Central memory CD4-positive, alpha-beta T cell (primary cell): ENCODE measurements at places on chromosomes 6 and 20.

GRCh38 chr6:97059473-97059872 is 134.9 kb downstream of the KLHL32 start:
- peak; percentile 11 for DNase-seq

- peak; percentile 63 for DNase-seq
Observed at GRCh38 chr20:52191916-52192718, 538 bp upstream of the ZFP64 start.

DNA sequence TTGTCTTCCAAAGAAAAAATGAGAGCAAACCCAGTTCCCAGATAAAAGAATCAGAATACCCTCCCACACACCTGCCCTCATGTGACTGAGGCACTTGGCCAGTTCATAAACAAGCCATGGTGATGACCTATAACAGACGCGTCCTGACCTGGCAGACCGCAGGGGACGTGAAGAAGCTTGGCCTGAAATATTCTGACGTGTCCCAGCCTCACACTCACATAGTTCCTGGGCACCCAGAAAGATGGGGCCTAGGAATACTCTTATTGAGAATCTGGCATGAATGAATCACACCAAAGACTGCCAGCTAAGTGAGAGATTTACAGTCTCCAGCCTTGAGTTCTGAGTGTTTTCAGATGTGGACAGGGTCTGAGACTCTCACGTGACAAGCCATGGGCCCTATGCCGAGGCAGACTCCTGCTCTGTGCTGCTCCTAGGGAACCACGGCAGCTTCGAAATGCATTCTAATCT is 17.2 kb upstream of the MAP3K4 start:
- DNase-seq, result no peak

- peak; percentile 47 for DNase-seq
Observed at GRCh38 chr20:3710703-3711483, 1.5 kb downstream of the SIGLEC1 start.

- DNase-seq, result no peak
Observed at GRCh38 chr6:92779746-92780145, 639.6 kb downstream of the EPHA7 start.

DNA sequence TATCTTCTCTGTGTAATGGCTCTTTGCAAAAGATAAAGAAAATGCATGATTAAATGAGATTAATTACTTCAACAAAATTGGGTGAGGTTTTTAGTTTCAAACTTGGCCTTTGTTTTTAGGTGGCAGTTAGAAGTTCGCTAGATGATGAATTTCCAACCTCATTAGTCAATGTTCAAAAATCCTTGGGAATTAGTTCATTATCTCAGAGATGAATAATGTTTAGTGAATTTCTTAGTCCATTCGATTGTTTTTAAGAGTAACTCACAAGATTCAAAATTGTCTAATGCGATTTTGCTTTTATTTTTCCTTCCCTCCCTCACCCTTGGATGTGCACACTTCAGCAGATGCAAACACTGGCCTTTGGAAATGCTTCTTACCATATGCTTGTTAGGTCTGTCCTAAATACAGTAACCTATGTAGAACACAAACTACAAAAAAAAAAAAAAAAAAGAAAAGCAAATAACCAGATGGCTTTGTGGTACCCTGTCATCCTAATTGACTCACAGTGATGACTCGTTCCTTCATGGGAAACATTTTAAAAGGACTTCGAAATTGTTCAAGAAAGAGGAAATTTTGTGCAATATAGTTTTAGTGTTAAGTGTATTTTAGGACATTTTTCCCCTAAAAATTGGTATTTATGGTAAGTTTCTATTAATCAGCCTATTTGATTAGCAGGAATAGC is 66.7 kb downstream of the FAM229B start:
- no peak for DNase-seq

DNA sequence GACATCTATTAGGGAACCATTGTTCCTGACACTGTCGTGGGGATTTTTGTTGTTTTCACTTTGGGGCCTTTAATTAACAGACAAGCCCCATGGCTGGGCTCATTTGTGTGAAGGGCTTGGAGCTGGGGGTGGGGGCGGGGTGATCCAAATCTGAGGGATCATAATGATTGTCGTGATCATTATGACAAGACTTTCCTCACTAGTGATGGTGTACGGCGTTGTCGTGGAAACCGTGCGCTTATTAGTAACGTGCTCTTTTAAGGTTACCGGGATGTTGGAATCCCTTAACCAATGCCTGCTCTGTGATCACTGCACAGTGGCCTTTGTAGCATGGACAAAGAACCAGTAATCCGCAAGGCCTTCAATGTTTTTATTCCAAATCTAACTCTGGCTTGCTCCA is 18.6 kb downstream of the PDYN start:
- no peak for DNase-seq

DNA sequence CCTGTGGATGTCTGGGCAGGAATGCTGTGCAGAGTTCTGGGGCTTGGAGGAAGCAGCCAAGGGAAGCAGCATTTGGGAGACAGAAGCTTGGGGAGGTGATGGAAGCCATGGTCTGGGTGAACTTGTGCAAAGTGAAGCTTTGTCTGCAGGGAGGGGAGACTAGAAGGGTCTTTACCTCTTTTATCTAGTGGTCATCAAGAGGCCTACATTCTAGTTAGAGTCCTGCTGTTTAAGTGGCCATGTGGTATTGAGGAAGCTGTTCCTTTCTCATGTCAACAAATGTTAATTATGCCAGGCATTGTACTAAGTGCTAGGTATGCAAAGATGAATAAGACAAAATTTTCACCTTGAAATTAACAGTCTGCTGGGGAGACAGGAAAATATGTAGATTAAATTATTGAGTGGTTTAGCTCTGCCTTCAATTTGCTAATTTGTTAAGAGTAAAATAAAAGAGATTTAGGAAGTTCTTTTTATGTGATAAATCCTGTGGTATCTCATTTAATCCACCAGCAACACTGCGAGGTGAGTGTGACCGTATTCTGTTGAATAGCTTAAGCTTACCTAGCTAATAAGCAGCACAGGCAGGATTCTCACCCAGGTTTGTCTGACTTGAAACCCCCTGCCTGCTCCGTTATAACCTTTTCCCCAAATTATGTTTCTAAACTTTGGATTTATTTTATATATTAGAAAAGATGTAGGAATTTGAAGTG is 43.1 kb downstream of the ARID1B start:
- no peak for DNase-seq

- no peak for DNase-seq
Observed at GRCh38 chr6:163063561-163063960, 335.8 kb downstream of the PACRG start.

DNA sequence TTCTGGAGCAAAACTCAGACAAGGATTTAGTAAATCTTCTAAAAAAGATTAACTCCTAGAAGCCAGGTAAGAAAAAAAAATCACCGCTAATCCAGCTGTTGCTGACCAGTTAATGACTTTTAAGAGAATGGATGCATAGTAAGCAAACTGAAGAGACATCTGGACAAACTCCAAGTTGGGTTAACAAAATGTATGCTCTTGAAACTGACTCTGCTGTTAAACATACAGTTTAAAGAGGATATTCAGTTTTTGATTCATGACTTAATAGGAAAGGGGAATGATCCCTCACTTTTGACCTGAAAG is 70.4 kb downstream of the PLAGL1 start:
- DNase-seq, result no peak

DNA sequence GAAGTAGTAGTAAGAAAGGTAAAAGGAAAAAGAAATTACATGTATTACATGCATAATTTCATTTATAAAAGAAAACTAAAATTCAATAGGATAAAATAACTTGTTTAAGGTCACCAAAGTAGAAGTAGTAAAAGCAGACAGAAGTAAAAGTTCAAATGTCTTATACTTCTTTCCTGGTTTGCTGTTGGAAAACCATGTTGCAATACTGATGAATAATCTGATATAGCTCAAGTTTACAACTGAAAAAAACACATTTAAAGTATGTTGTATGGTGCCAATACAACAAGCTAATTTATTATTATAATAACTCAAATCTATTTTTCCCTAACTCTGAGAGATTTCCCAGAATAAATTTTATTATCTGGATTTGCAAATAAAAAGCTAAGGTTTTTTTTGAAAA is 78.3 kb downstream of the PHIP start:
- no peak for DNase-seq

DNA sequence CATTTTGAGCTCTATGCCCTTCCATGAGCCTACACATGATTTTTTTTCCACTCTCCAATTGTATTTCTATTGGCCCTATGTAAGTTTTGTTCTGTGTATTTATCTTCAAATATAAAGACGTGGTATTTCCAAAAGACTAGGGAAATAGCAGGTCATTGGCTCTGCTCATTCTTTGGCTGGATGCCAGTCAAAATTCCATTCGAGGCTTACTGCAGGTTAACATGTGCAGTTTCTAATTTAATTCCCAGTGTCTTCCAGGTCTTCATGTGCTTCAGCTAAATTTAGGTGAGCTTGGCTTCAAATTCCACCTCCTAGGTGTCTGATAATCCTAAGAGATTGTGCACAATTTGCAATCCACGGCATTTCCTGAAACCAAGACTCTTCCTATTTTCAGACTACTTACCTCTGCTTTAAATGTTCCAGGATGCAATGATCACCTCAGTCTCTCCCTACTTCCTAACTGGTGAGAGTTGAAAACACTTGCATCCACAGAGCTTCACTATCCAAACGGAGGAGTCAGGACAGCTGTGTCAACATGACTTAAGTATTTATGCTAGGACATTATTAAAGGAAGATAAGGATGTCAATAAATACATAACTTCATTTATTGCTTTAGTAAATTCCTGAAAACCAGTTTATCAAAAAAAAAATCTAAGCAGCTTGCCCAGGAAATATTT is 236.1 kb downstream of the COL12A1 start:
- no peak for DNase-seq

DNA sequence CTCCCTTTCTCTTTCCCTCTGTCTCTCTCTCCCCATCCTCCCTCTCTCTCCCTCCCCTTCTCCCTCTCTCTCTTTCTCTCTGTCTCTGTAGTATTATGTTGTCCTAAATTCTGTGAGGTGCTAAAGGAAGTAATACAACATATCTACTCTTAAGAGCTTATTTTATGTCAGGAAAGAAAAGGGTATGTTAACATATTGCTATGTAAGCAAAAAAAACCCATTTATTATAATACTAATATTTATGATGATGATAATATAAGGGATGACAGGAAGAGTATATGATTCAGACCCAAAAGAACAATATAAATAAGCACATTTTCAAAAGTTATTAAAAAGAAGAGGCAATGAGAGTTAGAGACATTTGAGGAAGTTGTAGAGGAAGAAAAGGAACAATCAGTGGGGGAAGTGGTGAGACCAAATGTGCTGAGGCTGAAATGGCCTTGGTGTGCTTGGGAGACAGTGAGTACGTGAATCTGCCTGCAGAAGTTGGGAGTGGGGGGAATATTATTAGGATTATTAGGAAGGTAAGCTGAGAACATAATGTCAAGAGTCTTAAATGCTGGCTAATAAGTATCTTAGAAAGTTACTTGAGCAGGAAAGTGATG is 303.6 kb upstream of the FERMT1 start:
- no peak for DNase-seq

GRCh38 chr6:167712731-167713475 is 113.8 kb upstream of the AFDN start:
- DNase-seq, result no peak

DNA sequence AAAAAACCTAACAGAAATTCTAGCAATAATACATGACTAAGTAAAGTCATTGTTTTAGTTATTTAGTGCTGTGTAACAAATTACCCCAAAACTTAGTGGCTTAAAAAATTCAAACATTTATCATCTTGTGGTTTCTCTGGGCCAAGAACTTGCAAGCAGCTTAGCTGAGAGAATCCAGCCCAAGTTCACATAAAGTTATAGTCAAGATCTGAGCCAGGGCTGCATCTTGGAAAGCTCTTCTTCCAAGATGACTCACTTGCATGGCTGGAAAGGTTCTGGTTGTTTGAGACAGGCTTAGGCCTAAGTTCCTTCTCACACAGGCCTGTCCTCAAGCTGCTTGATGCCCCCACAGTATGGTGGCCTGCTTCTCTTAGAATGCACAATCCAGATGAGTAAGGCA is 217.8 kb upstream of the TSHZ2 start:
- no peak for DNase-seq

DNA sequence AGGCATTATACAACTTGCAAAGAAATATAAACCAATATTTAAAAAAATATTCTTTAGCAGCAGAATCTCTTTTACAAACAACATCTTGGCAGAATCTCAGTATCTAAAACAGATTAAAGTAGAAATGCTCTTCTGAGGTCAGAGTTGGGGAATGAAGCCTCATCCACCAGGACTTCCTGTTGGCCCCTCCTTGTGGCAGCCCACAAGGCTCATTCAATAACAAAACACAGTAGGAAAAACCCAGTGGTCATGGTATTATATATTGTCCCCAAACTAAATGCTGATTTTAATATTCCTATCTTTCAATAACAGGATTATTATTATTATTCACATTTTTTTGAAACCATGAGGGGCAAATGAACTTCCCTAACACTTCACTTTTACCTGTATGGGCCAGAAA is 368.6 kb downstream of the BTBD9 start:
- DNase-seq, result no peak

- no peak for DNase-seq
Observed at GRCh38 chr6:109330263-109330662, 52.0 kb downstream of the CD164 start.

DNA sequence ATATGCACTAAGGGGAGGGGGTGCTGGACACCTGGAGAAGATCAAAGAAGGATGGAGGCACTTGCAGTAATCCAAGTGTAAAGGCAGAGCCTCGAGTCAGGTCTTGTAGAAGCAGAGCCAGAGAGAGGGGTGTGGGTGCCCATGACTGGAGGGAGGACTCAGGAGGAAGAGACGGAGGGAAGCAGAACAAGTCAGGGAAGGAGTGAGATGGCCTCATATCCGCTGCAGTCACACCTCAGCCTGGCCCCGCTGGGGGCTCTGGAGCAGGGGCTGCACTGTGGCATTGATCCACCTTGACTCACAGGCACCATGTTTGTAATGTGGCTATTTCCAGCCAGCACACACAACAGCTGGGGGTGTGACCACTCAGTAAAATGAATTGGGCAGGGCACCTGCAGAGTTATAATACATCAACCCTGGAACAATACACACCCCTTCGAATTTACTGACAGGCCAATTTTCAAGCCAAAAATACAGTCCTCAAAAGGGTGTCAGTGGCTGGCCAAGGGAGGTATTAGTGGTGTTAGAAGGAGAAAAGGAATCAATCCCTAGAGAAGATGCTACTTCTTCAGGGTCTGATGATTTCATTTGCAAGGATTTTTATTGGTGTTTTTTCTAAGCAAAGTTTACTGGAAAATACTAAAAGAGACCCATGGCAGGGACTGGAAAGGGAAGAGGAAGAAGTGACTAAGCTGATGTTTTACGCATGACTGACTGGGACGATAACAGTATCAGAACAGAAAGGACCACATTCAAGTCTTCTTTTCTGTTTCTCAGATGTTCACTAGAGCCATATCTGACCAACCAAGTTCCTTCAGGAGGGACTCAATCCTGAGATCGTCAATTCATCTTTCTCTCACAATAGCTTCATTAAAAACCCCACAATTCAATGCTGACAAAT is 18.9 kb upstream of the NXT1 start:
- no peak for DNase-seq

DNA sequence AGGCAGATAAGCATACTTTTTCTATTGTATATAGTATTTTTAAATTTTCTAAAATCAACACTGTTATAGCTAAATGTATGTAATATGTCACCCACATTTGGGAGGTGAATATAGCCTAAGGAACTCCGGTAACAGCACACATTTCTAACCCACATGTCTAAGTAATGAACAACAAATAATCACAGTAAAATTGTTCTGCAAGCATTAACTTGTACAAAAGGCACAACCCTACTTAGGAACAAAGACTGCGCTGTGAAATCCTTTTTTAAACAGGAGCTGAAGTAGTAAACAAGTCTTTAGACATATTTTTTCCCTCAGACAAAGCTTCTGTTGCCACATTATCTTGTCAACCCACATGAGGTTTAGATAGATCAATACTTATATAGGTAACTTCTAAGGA is 872.4 kb upstream of the SLC35B3 start:
- DNase-seq, result no peak

- no peak for DNase-seq
Observed at GRCh38 chr20:37880726-37881591, 22.0 kb upstream of the VSTM2L start.
